ENCODE measurements at places on chromosomes 5 and 9. TPM values are rescaled to one million over a fixed set of nuclear protein-coding genes. Genes with fewer than 3 reads are reported as not detected.
A peak's percentile ranks its signal among the peaks of the same experiment; 100 is the strongest.

DNA sequence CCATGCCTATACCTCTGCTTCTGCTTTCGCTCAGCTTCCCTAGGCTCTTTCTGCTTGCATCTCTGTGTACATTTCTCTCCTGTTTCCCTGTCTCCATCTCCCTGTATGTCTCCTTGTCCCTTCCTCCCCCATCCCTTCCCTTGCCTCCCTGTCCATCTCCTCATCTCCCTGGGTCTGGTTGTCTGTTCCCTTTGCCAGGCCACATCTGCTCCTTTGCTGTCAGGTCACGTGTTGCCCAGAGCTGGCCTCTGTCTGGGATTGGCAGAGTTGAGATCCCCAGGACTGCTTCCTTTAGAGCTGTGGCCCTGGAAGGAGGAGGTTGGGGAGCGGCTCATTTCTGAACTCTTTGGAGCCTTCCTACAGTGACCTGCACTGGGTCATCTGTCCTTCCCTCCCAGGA lies 31.8 kb upstream of the PTGS1 start:
- no peak for DNase-seq

DNA sequence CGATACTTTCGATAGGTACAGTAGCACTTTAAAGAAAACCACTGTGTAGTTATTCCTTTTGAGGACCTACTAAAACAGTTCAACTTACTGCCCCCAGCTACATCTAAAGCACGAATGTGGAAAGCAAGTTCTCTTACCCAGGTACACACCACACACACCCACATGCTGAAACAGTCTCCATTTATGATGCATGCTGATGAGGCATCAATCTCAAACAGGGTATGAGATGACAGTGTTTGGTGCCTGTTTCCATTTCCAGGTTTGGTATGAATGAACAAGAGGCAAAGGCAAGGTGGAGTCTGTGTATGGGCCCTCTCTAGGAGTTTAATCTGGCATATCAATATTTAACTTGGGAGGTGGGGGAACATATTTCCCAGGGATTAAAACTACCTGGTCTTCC lies 13.9 kb downstream of the HMGXB3 start:
- no peak for DNase-seq

DNA sequence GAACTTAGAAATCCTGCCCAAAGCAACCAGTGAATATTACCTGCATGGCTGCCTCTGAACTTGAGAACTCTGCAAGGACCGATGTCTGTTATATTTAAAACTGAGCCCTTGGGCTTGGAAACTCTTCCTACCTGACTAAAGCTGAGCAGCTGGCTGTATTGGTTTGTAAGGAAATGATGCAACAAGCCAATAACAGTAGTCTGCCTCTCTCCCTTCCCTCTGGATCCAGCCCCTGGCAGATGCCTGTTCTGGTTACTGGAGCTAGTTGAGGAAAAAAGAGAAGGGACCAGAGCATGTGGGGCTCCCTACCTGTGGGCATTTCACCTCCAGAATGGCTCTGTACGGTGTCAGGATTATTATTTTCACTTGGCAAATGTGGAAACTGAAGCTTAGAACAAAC lies 34.7 kb downstream of the SH3RF2 start:
- DNase-seq = no peak

- DNase-seq = no peak
Measured at GRCh38 chr9:105969636-105970035, 275.3 kb downstream of the TMEM38B start.

DNA sequence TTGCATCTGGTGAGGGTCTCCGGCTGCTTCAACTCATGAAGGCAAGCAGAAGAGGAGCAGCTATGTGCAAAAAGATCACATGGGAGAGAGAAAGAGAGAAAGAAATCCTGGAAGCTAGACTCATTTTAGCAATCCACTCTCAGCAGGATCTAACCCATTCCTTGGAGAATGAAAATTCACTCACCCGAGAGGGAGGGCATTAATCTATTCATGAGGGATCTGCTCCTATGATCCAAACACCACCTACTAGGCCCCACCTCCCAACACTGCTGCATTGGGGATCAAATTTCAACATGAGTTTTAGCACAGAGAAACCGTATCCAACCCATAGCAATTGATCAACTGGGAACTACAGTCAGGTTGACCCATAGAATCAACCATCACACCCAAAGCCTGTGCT lies 98.1 kb upstream of the SV2C start:
- no peak for DNase-seq

GRCh38 chr5:163596608-163597315 lies 91.3 kb downstream of the MAT2B start:
- no peak for DNase-seq

DNA sequence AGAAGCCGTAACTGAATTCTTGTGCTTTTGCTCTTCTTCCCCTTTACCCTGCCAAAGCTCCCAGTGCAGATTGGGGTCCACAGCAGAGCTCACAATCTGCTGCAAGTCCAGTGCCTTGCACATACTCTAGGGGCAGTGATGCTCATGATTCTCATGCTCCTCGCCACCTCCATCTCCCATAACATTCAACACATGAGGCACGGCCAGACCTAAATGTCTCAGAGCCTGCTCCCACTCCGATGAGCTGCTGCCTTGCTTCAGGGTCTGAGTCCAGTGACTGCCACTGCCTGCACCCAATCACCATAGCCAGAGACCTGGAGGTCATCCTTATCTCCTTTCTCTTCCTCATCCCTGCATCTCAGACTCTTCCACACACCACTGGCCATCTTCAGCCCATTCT lies 10.5 kb downstream of the CSF1R start:
- DNase-seq = no peak

DNA sequence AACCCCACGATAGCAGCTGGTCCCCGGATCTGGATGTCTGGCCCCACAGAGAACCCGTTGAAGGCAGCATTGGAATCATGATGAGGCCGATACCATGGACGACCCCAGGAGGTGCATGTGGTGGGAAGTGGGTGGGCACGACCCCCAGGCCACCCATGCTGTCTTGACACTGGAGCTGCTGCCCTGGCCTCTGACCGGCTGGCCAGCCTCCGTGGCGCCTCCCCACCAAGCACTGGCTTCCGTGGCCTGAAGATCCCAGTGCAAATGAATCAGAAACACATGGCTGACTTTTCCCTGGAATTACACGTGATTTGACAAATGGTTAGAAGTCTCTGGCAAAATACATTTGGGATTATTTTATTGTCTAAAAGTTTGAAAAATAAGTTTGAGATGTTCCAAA lies 259.0 kb upstream of the IRX1 start:
- no peak for DNase-seq

- DNase-seq = no peak
Measured at GRCh38 chr5:135632798-135633197, 54.0 kb upstream of the CXCL14 start.

DNA sequence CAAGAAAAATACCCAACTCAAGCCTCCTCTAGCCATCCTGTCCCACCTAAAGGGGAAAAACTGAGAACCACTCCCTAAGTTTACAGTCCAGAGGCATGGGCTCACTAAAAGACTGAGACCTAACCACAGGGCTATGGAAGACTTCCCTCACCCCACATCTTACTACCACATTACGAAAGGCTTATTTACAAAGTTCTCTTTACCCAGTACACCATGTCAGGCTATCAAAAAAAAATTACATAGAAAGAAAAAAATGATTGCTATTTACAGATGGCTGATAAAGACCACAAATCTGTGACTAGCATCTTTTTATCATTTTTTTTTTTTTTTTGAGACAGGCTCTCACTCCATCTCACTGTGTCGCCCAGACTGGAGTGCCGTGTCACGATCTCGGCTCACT lies 69.7 kb upstream of the TNPO1 start:
- no peak for DNase-seq

DNA sequence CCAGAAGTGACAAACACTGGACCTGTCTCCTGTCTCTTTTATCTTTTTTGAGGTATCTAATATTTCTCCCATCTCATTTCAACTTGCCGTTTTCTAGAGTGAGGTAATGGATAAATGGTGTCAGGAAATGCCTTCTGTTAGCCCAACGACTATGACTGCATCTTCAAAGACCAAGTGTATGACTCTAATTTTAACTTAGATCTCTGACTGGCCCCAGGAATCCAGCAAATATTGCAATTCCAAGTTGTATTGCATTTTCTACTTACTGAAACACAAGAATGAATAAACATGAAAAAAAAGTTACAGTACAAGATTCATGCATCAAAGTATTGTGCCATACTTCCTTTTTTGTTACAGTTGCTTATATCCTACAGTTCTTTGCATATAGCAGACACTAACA lies 26.3 kb downstream of the SLC28A3 start:
- DNase-seq = no peak

- DNase-seq = no peak
Measured at GRCh38 chr5:171492781-171493180, 73.3 kb downstream of the FGF18 start.

GRCh38 chr5:124866355-124867136 lies 120.1 kb upstream of the ZNF608 start:
- DNase-seq = peak; percentile 50

- no peak for DNase-seq
Measured at GRCh38 chr9:96494215-96494800, 44.3 kb downstream of the HABP4 start.

DNA sequence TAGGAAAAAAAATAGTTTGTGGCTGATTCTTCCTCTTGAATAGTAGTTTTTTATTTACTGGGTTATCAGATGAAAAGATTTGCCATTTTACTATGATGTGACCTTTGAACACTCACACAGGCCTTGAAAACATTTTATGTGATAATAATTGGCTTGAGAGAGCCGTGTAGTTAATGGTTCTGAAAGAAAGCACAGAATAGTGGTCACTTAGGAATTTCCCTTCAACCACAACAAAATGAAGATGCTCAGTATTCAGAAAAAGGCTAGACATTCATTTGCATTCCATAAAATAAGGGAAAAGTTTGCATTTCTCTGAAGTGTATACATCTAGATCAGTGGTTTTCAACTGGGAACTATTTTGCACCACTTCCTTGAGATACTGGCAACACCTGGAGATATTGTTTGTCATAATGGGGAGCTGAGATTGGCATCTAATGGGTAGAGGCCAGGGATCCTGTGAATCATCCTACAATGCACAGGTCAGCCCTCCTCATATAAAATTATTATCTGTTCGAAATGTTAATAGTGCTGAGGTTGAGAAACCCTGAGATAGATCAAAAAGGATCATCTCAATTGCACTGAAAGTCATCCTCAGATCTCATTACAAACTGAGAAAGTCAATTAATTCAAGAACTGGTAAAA lies 446.4 kb upstream of the CCNG1 start:
- no peak for DNase-seq

GRCh38 chr5:94040591-94041148 lies 299.3 kb upstream of the POU5F2 start:
- no peak for DNase-seq

GRCh38 chr9:113656771-113657670 lies 193.5 kb downstream of the RGS3 start:
- DNase-seq = no peak

DNA sequence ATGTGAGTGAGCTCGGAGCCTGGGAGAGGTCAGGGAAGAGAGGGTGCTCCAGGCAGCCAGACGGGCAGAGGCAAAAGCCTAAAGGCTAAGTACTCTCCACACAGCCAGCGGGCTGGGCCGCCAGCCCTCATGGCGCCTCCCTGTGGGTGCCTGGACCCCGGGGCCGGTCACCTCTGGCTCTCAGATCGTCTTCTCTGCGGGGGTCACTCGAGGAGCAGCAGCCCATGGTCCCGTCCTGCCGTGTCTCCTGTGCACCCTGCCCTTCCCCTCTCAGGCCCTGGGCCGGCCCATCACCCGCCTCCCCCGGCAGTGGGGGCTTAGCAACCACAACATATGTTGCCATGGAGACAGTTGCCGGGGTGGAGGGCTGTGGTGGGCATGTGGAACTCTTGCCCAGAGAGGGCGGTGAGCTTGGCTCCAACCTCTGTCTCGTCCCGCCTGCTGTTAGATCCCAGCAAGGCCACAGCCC lies 4.2 kb downstream of the AK1 start:
- DNase-seq = no peak

DNA sequence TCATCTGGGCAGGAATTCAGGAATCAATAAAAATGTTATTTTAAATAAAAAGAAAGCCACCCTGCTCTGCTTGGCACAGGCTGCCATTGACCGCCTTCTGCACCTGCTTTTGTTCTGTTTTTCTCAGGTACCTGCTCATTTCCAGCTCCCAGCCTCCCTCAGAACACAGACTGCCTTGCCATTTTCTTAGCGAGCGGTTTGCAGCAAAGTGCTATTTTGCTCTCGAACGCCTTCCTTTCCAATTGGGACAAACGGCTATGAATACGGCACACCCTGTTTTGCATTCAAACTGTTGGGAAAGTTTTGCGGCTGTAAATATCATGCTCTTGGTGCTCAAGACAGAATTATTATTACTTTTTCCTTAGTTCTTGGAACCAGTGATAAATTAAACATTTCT lies 25.1 kb upstream of the FCN1 start:
- DNase-seq = peak; percentile 62

DNA sequence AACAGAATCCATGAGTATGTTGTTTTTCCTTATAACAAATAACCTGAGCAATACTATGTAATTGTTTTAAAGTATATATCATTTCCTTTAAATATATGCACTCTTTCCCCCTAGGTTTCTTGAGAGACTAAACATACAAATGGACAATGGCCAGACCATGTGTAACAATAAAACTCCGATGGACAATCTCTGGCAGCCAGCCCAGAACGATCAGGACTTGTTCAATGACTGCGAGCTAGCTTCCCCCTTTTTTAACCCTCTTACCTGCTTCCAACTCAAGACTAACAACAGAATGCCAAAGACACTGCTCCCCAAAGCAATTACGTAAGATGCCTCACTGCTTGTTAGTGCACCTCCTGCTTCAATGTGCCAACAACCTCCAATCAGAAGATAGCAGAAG lies 94.9 kb downstream of the HTR4 start:
- DNase-seq = no peak

GRCh38 chr5:102856389-102856777 lies 101.3 kb downstream of the PAM start:
- no peak for DNase-seq

Gene SLC46A2
- 0.20 TPM for total RNA-seq

Gene NPR3
- 13.7 TPM for total RNA-seq

Gene PCDHA1
- not detected for total RNA-seq

Gene KIF12
- total RNA-seq = 4.7 TPM

Gene CD180
- total RNA-seq = 2.2 TPM

Gene SLCO6A1
- total RNA-seq = not detected

Gene SLC35D2
- total RNA-seq = 27.2 TPM

Gene ANXA1
- 234 TPM for total RNA-seq

Gene DMRT3
- total RNA-seq = not detected

Gene TPRN
- 8.9 TPM for total RNA-seq

Gene RELL2
- total RNA-seq = 1.2 TPM

Gene SLC34A1
- not detected for total RNA-seq
